Left ventricle myocardium inferior (tissue), 1 donor: ENCODE measurements at places on chromosomes 4 and X. TPM values are rescaled to one million over a fixed set of nuclear protein-coding genes. Genes with fewer than 3 reads are reported as not detected.

PF4V1 gene
- total RNA-seq = not detected

ASB5 gene
- 4.3 TPM for total RNA-seq

SLIT2 gene
- total RNA-seq = 6.0 TPM

F9 gene
- not detected for total RNA-seq

DNA sequence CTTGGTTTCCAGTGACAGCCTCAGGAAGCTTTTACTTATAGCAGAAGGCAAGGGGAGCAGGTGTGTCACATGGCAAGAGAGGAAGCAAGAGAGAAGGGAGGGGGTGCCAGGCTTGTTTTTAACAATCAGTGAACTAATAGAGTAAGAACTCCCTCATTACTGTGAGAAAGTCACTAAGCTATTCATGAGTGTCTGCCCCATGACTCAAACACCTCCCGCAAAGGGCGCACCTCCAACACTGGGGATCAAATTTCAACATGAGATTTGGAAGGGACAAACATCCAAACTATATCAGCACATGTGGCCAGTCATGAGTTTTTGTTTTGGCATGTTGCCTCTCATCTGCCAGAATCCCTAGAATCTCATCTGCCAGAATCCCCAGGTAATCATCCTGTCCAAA is 183.5 kb upstream of the C1QTNF7 start:
- no peaks in the 10 kb centered on the region for H3K36me3 ChIP-seq
- H3K4me1 ChIP-seq = peaks cover 4% of the 10 kb centered on the region
- no peak overlapping the region for H3K27ac ChIP-seq
- no peaks in the 10 kb centered on the region for H3K27me3 ChIP-seq
- no peak overlapping the region for H3K4me3 ChIP-seq

GRCh38 chr4:20362148-20362547 is 110.4 kb downstream of the SLIT2 start:
- H3K4me3 ChIP-seq = no peak overlapping the region
- DNase-seq = no peak
- H3K4me1 ChIP-seq = no peaks in the 10 kb centered on the region
